T-cell (primary cell): ENCODE measurements at places on chromosomes 11 and 22. TPM values are rescaled to one million over a fixed set of nuclear protein-coding genes. Genes with fewer than 3 reads are reported as not detected.

DNA sequence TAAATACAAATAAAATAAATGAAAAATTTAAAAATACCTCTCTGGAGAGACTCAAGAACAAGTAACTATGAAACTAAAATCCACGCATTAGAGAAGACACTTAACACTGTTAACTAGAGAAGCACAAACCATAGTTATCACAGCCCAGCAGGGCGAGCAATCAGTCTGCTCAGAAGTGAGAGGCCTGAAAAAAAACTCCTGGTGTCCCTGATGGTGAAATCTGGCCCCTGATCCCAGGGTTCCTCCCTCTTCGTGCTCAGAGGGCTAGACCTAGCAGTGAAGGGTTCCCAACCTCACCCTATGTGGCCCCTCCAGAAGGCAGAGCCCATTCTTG is 49.7 kb upstream of the VPREB1 start:
- H3K27ac ChIP-seq = no peak overlapping the region
- no peaks in the 10 kb centered on the region for H3K27me3 ChIP-seq
- no peaks in the 10 kb centered on the region for H3K4me1 ChIP-seq
- no peaks in the 10 kb centered on the region for H3K36me3 ChIP-seq
- DNase-seq = no peak
- no peak overlapping the region for H3K4me3 ChIP-seq

GRCh38 chr11:23861615-23862014 is 635.2 kb upstream of the LUZP2 start:
- no peak overlapping the region for H3K27ac ChIP-seq
- H3K27me3 ChIP-seq = no peaks in the 10 kb centered on the region
- H3K36me3 ChIP-seq = no peaks in the 10 kb centered on the region
- no peak for DNase-seq
- no peaks in the 10 kb centered on the region for H3K4me1 ChIP-seq
- H3K4me3 ChIP-seq = no peak overlapping the region

DNA sequence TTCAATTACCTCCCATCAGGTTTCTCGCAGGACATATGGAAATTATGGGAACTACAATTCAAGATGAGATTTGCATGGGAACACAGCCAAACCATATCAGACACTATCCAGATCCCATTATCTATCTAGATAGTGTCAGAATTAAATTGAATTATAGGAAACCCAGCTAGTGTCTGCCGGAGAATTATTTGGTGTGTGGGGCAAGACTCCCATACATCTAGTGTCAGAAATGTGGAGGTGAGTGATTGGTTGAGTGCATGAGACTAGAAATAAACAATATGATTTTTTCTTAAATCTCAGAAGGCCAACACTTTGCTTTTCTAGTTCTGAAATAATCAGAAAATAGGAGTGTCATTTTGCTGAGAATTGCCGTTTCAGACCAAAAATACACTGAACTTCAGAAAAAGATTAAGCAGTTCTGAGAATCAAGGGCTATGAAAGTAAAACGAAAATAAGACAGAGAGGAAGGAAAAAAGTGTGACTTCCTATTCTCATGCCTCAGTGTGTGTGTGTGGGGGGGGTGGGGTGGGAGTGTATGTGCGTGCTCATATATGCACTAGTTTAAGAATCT is 21.3 kb downstream of the CASP12 start:
- no peak overlapping the region for H3K4me3 ChIP-seq
- DNase-seq = no peak
- H3K36me3 ChIP-seq = no peaks in the 10 kb centered on the region
- peaks cover 22% of the 10 kb centered on the region for H3K4me1 ChIP-seq
- H3K27ac ChIP-seq = peak overlapping the region; percentile 76
- no peaks in the 10 kb centered on the region for H3K27me3 ChIP-seq

- peak; percentile 80 for DNase-seq
- H3K27me3 ChIP-seq = peaks cover 6% of the 10 kb centered on the region
- H3K27ac ChIP-seq = no peak overlapping the region
- no peaks in the 10 kb centered on the region for H3K4me1 ChIP-seq
- H3K36me3 ChIP-seq = no peaks in the 10 kb centered on the region
- H3K4me3 ChIP-seq = peak overlapping the region; percentile 63
Observed at GRCh38 chr11:3642071-3642951, 519 bp upstream of the ART5 start.

GRCh38 chr11:66080055-66080817 is 10.2 kb downstream of the PACS1 start:
- H3K27ac ChIP-seq = peak overlapping the region; percentile 82
- H3K4me1 ChIP-seq = peaks cover 54% of the 10 kb centered on the region
- no peaks in the 10 kb centered on the region for H3K27me3 ChIP-seq
- H3K4me3 ChIP-seq = no peak overlapping the region
- peak; percentile 59 for DNase-seq

DNA sequence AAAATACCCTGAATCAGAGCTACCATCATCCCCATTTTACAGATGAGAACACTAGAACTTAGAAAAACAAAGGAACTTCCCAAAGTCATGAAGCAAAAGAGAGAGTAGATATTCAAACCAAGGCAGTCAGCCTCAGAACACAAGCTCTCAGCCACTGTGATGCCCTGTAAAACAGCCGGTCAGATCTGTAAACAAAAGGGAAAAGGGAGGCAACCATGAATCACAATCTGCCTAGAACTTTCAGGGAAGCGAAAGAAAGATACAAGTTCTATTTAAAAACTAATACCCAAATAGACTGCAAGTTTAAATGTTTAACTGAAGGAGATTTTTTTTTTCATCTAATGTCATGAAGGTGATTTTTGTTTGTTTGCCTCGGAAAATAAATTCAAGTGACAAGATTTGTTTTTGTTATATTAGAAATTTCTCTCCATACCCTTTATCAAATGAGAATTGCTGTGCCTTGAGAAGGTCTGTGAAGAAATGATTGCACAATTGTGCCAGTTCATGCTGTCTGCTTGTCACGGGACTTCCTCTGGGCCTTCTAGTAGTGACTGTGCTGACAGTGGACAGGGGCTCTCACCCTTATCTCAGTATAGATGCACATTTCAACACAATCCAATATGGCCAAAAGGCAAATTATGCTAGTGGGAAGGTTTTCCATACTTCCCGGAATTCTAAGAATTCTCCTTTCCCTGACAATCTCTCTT is 11.7 kb downstream of the SAA1 start:
- H3K4me1 ChIP-seq = peaks cover 3% of the 10 kb centered on the region
- no peak for DNase-seq
- H3K36me3 ChIP-seq = peaks cover 20% of the 10 kb centered on the region
- H3K27ac ChIP-seq = no peak overlapping the region
- H3K4me3 ChIP-seq = no peak overlapping the region
- no peaks in the 10 kb centered on the region for H3K27me3 ChIP-seq

DNA sequence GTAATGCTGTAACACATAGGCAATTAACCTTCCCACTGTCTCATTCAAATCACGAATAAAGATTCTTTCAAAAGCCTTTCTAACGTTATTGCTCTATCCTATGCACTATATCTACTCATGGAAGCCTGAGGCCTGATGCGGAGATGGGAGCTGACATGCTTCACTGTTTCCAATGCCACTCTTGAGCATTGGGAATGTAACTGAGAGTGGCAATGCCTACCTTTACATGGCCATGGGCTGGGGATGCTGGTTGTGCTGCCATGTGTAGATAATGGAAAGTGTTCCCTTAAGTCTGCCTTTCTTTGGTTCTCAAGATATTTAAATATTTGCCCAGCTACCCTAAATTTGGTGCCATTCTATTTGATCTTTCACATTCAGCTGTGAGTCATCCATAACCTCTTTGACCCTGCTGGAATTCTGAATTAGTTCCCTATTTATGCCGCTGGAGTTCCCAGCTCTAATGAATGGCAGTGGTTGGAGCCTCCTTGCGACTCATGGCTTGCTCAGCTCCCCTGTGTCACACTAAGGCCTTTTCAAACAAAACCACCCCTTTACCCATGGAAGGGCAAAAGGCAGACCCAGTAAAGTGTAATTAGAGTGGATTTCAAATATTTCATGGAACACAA is 21.4 kb upstream of the DKK3 start:
- no peaks in the 10 kb centered on the region for H3K36me3 ChIP-seq
- H3K27ac ChIP-seq = no peak overlapping the region
- no peaks in the 10 kb centered on the region for H3K4me1 ChIP-seq

GRCh38 chr11:88666364-88666763 is 328.8 kb upstream of the CTSC start:
- no peak overlapping the region for H3K27ac ChIP-seq
- no peaks in the 10 kb centered on the region for H3K4me1 ChIP-seq
- no peaks in the 10 kb centered on the region for H3K27me3 ChIP-seq
- no peak for DNase-seq
- H3K36me3 ChIP-seq = no peaks in the 10 kb centered on the region

DNA sequence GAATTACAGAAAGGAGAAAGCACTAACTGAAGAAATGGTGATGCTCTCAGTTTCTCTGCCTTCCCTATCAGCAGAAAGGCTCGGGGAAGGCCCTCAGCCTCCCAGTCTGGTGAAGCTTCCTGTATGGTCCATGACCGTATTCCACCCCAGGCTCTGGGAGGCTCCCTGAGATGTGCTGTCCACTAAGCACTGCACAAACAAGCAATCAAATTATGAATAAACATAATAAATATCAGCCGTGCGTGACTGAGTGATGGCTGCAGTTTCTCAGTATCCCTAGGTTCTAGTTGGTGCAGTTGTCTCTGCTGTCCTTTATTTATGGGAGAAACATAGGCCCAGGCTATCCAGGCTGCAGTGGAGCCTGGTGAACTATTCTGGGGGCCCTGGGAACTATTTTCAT is 3.6 kb downstream of the SMDT1 start:
- peaks cover 50% of the 10 kb centered on the region for H3K36me3 ChIP-seq
- no peak overlapping the region for H3K4me3 ChIP-seq
- no peaks in the 10 kb centered on the region for H3K27me3 ChIP-seq
- peaks cover 13% of the 10 kb centered on the region for H3K4me1 ChIP-seq
- no peak for DNase-seq
- H3K27ac ChIP-seq = no peak overlapping the region

DNA sequence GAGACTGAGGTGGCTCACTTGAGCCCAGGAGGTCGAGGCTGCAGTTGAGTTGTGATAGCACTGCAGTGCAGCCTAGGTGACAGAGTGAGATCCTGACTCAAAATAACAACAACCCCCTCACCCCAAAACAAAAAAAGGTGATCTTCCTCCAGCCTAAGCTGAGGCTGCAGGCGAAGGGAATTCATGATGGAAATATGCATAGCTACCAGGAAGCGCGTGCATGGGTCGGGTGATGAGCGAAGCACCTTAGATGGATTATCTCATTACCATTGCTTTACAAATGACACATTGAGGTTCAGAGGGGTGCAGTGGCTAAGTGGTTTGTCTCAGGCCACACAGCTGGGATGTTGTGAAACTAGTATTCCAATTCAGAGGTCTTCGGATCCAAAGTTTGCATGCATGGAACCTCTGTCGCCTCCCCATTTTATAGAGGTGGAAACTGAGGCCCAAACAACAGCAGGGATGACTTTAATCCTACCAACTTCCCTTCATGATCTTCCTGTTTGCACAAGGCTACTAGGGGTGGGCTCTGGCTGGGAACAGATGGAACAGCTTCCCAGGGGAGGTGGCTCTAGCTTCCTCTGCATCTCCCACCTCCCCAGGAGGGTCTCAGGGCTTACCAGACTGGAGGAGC is 4.6 kb downstream of the SLC29A2 start:
- no peak for DNase-seq
- H3K27me3 ChIP-seq = no peaks in the 10 kb centered on the region
- no peak overlapping the region for H3K4me3 ChIP-seq
- peaks cover 9% of the 10 kb centered on the region for H3K4me1 ChIP-seq
- H3K27ac ChIP-seq = no peak overlapping the region

DNA sequence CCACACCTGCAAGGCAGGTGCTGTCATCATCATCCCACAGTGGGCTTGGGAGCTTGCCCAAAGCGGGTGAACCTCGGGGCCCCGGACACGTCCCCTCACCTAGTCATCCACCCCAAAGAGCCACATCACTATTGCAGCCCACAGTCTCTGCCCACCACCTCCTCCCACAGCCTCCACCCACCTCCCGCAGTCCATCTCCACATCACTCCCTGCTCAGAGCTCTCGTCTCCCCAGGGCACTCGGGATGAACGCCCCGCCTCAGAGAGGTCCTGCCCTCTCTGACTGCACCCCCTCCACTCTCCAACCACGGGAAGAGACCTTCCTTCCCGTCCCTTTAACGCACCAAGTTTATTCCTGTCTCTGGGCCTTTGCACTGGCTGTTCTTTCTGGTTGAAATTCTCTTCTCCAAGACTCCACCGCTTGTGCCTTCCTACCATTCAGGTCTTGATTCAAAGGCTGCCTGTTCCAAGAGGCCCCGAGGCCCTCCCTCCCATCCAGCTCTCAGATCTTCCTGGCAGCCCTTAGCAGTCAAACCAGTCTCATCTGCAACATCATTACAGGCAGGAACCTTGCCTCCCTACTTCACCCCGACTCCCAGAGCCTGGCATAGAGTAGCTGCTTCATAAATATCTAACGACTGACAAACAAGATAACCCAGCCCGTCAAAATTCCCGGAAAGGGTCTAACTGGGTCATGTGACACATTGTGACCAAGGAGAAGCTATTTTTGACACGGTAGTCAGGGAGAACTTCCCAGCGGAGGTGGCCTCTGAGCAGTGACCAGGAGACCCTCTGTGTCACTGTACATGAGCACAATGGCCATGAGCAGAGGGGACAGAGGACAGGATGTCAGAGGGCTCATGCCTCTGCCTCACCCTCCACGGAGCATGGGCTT is 11.1 kb downstream of the KCNJ4 start:
- H3K4me1 ChIP-seq = no peaks in the 10 kb centered on the region
- H3K36me3 ChIP-seq = no peaks in the 10 kb centered on the region
- DNase-seq = no peak
- peaks cover 45% of the 10 kb centered on the region for H3K27me3 ChIP-seq
- no peak overlapping the region for H3K27ac ChIP-seq
- H3K4me3 ChIP-seq = no peak overlapping the region

DNA sequence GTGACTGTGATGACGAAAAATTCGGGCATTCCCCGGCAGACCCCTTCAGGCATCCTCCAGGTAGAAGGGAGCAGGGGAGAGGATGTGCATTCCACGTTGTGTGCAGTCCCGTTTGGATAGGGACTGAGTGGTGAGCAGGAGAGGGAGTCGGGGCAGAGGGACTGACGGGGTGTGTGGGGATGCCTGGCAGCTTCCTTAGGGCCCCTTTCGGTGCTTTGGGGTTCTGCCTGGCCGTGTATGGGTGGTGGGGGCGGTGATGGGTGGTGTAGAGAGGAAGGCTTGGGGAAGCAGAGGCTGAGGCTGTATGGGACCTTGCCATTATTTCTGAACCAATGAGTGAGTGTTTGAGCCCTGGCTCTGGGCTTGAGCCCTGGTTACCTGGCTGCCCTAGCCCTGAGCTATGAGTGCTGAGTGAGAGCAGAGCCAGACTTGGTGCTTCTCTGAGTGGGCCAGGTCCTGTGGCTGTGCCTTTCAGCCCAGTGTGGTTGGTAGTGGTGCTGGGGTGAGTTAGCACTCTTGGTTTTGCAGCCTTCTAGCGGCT is 914 bp downstream of the INPPL1 start:
- H3K27me3 ChIP-seq = no peaks in the 10 kb centered on the region
- DNase-seq = no peak
- H3K4me1 ChIP-seq = peaks cover 3% of the 10 kb centered on the region
- H3K36me3 ChIP-seq = peaks cover 17% of the 10 kb centered on the region
- peak overlapping the region; percentile 73 for H3K27ac ChIP-seq
- peak overlapping the region; percentile 84 for H3K4me3 ChIP-seq

Gene CATSPER1
- not detected for total RNA-seq

Gene SLC5A1
- total RNA-seq = not detected

Gene SEC14L2
- total RNA-seq = 12.3 TPM
